ENCODE measurements at places on chromosomes 1 and 21.

DNA sequence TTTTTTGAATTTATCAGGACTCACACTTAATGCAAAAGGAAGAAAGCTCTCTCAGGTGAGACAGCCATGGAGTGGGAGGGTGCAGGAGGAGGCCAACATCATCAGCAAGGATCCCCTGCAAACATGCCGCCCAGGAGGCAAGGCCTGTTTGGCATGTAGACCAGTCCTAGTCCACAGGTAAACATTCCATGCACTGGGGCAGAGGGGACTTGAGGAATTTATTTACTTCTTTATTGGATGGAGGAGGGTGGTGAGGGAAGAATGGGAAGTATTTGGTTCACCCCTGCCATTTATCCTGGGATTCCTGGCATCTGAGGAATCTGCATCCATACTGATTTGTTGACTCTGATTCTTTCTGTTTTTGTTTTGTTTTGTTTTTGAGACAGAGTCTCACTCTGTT lies 1.5 kb upstream of the UQCRHL start:
- DNase-seq, result no peak

GRCh38 chr21:34858559-34858958 lies 189.8 kb downstream of the CLIC6 start:
- DNase-seq, result no peak

DNA sequence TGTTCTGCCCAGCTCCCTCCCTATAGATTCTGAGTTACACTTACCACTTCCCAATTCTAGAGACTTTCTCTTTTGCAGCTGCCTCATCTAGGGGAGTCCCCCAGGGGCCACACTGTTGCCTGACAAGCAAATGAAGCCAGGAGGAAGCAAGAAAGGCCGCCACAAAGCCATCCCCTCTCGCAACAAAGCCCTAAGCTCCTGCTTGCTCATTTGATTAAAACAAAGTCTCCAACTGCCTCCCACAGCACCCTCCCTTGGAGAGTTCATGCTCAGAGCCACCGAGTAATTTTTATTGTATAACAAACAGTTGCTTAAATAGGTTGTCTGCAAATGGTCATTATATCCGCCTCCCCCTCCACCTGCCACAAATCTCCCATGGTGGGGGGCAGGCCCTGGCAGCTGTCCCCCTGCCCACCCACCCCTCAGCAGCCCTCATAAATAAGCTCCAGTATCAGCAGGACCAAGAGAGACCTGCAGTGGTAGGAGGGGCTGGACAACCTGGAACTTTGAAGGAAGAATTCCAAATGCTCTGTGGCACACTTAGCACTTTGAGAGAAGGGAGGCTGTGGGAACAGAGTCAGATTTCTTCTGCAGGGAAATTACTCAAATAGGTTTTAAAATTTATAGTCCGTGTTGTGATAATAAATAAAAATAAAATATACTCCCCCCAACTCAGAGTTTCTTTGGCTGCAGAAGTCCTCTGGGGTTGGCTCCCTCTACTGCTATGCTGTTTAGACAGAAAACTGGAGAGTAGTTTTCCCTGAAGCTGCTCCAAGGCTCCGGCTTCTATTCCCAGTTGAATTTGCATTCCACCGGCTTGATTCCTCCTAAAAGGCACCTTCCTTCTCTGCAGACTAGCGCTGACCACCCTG lies 237.5 kb downstream of the TTLL7 start:
- peak; percentile 79 for DNase-seq

- DNase-seq, result no peak
Measured at GRCh38 chr1:42745851-42746250, 5.8 kb upstream of the CLDN19 start.

GRCh38 chr21:39096754-39097153 lies 86.5 kb downstream of the PSMG1 start:
- DNase-seq, result no peak

DNA sequence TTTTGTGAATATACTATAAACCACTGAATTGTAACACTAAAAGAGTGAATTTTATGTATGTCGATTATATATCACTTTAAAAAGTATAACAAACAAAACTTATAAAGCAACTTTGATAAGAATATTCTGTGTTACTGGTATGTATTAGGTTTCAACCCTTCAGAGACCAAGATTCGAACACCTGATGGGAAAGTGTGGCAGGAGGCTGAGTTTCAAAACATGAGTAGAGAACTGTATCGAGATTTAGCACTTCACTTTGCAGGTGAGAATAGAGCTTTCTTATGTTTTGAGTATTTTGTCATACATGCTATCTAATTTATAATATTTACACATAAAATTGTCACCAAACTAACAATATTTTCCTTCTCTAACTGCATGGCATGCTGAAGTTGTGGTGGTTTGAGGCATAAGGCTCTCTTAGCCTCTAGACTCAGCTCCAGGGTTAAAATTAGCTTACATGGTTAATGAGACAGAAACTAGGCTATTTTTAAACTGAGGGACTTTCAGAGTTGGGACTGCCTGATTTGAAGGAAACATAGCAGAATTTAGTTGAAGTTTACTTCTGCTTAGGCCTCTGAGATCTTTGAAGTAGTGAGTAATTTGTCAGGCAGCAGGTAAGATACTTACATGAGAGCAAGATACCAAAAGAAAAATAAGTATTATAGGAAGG lies 48.6 kb downstream of the CEP350 start:
- DNase-seq, result no peak

- no peak for DNase-seq
Measured at GRCh38 chr1:121566346-121566745, 381.6 kb downstream of the SRGAP2C start.

GRCh38 chr1:47808612-47809011 lies 188.6 kb downstream of the TRABD2B start:
- DNase-seq, result no peak

DNA sequence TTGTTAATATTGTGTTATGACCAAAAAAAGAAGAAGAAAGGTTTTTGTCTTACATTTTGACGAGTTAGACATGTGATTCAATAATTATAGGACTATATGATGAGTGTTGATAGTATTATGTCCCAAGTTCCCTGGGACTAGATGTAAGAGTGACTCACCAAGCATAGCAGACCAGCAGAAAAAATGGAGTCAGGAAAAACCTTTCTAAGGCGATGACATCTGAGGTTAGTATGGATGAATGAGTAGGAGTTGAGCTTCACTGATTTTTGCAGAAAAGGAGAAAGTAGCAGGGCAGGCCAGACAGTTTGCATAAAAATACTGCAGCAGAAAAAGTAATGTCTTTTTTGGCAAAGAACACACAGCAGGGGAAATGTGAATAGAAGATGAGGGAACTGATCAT lies 1041.3 kb upstream of the ADGRL4 start:
- no peak for DNase-seq

GRCh38 chr1:224085421-224086108 lies 28.3 kb upstream of the FBXO28 start:
- DNase-seq, result no peak

DNA sequence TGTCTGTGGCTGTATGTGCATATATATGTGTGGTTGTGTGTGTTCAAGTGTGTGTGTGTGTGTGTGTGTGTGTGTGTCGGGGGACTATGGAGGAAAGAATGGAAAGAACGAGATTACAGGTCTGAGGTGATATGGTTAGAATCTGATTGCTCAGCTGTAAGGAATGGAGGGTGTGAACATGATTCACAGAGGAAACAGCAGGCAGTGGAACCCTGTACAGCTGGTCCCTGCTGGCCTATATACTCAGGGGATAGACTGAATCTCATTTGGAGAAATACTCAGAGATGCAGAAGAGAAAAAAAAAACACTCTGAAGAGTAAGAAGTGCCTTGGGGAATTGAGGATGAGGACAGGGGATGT lies 180.1 kb upstream of the ESRRG start:
- DNase-seq, result no peak

DNA sequence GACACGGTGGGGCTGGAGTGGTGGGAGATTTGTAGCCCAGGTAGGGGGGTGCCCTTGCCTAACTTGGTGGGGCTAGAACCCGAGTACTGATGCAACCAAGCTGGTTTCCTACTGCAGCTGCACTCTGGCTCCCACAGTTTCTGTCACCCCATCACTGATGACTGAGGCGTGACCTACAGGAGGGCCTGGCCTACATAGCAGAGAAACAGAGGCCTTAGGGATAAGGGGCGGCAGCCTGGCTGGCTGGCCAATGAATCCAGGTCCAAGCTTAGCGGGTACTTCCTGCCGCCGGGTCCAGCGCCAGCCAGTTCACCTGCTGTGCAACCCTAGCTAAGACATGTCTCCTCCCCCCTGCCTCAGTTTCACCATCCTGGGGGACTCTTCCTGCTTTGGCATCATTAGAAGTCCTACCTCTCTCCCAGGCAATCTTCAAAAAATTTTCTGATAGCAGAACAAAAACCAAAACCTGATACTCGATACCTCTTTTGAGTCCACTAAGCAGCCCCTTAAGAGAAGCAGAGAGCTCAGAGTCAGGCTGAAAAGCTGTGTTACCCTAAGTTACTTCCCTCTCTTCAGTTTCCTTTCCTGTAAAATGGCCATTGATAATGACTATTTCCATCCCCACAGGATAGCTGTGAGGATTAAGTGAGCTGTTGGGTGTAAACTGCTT lies 27.3 kb upstream of the RNF19B start:
- DNase-seq, result no peak

GRCh38 chr1:89610457-89611011 lies 22.4 kb upstream of the LRRC8C start:
- no peak for DNase-seq

DNA sequence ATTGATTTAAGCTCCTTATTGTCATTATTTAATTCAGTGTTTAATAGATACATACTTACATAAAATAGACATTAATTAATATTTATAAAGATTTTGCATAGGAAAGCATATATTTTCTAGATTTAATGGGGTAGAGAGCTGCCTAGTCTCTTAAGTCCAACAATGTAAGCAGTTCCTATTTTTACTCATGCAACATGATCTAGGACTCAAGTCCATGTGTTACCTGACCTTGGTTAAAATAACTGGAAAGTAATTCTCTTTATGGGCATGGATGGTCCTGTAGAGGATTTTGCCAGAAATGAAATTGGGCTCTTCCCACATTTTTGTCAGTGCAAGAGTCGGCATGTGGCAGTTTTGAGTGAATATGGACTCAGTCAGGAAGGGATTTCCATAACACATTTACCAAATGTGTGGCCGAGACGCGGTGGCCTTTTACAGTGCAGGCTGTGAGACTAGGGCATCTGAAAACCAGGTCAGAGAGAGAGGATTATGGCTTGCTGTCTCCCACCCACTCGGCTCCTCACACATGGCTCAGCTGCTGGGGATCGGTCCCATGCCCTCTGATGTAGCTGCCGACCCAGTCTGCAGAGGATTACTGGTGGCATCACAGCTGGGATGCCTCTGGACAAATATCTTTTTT lies 6.2 kb upstream of the KIF1B start:
- no peak for DNase-seq

DNA sequence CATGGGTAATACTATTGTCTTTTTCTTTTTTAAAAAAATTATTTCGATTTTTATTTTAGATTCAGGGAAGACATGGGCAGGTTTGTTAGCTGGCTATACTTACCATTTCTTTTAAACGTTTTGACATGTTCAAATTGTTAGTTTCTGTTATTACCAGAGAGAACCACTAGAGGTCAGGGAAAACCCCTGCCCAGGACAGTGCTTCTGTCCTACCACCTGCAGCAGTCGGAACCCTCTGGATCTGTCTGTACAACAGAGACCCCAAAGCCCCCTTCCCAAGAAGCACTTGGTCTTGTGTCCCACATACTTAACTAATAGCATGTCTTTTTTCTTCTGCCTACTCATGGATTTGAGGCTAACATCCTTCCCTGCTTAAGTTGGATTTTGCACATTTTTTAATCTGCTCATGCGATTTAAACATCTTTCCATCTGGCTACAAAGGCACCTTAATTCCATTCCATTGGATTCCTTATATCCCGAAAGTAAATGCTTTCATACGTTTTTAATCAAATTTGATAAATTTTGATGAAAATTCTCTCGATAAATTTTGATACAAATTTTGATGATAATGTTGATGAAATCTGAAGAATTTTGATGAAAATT lies 10.0 kb upstream of the C1orf115 start:
- peak; percentile 63 for DNase-seq

GRCh38 chr1:174074757-174075156 lies 52.6 kb upstream of the RC3H1 start:
- peak; percentile 6 for DNase-seq

DNA sequence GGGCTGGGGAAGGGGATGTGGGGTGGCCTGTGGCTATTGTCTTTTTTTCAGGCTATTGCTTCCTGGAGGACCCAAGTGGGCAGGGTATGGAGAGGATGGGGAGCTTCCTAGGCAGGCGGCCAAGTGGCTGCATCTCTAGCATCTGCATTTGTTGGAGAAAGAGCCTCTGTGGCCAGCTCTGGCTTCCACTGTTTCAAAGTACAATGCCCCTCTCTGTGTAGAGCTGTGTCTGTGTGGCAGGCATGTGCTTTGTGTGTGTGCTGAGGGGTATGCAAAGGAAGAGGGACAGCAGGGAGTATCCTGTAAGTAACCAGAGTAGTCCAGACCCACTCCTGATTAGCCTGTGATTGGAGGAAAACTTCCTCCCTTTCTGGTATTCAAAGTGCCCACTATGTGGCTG lies 40.6 kb downstream of the KCNA2 start:
- no peak for DNase-seq

- DNase-seq, result no peak
Measured at GRCh38 chr1:42186152-42186551, 21.6 kb upstream of the GUCA2A start.
